ENCODE measurements at places on chromosomes 13 and 19.

DNA sequence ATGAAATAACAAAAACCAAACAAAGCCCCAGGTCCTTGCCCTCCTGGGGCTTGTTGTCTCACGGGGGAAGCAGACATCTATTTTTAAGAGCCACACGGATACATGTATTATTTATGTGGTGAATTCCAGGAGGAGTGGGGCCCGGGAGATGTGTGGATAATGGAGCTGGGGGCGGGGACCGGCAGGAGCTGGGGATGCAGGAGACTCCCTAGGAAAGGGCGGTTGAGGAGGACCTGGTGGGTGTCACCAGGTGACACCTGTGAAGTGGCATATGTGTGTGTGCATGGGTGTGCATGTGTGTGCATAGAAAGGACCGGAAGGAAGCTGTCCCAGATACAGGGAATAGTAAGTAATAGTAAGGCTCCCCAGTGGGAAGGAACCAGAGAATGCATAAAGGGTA lies 148.9 kb downstream of the URI1 start:
- H3K27ac ChIP-seq, result no peak overlapping the region
- no peaks in the 10 kb centered on the region for H3K27me3 ChIP-seq
- DNase-seq, result no peak
- H3K4me3 ChIP-seq, result no peak overlapping the region

DNA sequence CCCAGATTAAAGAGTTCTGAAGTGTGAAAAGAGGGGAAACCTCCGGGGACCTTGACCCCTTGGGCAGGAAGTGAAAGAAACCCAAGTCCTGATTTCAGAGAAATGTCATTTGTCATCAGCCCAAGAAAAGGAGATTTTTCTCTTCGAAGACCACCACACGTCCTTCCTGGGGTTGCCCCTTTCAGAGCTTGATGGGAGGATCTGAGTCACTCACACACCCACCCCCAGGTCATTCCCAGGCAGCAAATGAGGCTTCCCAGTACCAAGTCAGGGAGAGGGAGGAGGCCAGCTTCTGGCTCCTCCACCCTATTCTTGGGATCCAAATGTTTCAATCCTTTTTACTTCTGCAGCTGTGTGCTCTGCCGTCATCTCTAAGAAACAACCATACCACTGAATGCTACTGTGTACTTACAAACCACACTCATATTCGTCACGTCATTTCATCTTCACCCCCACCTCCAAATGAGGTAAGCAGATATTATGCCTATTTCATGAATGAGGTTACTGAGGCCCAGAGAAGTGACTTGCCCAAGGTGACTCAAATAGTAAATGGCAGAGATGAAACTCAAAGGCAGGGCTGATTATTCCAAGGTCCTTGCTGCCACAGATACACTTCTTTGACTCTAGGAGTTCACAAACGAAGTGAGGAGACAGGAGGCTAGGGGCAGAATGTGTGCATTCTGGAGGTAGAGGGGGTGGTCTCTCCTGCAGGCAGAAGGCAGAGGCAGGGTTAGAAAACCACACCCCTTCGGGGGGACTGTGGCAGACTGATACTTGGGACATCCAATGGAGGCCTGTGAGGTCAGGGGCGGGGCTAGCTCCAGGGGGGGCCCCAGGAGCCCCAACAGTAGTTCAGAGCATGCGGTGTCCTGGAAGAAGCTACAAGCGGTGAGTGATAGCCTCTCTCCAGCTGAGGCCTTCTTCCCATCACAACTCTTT lies 5.0 kb upstream of the KMT2B start:
- peaks cover 39% of the 10 kb centered on the region for H3K4me1 ChIP-seq
- no peak overlapping the region for H3K4me3 ChIP-seq
- no peaks in the 10 kb centered on the region for H3K27me3 ChIP-seq
- peak; percentile 32 for DNase-seq

DNA sequence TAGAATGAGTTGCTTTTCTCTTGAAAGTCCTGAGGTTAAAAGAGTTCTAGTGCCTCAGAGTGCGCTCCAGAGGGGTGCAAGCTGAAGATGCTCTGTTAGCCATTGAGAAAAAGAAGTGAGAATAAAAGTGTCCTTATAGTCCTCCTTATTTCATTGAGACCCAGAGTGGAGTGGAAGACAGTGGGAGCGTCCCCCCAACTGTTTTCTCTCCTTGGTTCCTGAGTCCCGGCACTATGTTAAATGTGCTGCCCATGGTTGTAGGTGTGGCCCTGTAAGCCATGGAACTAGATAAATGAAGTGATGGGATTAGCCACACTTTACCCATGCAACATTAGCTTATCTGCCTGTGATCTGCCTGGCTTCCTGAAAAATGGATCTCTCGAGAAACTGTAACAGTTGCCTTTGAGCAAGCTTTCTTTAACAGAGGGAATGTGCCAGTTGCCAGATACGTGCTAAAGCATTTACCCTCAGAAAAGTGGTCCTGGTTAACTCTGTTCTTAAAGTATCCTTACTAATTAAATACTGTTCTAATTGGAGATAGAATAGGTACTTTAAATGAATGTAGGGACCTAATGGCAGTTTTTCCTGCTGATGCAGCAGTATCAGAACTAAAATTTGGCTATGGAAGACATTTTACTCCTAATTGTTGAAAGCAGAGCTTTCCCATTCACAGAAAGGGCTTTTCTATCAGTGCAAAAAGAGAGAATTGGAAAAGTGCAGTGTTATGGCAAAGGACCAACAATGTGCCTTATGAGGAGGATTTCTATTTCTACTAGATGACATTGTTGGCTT lies 21.4 kb upstream of the PSG9 start:
- H3K4me3 ChIP-seq, result no peak overlapping the region
- peak; percentile 32 for DNase-seq
- no peak overlapping the region for H3K27ac ChIP-seq
- no peaks in the 10 kb centered on the region for H3K36me3 ChIP-seq

DNA sequence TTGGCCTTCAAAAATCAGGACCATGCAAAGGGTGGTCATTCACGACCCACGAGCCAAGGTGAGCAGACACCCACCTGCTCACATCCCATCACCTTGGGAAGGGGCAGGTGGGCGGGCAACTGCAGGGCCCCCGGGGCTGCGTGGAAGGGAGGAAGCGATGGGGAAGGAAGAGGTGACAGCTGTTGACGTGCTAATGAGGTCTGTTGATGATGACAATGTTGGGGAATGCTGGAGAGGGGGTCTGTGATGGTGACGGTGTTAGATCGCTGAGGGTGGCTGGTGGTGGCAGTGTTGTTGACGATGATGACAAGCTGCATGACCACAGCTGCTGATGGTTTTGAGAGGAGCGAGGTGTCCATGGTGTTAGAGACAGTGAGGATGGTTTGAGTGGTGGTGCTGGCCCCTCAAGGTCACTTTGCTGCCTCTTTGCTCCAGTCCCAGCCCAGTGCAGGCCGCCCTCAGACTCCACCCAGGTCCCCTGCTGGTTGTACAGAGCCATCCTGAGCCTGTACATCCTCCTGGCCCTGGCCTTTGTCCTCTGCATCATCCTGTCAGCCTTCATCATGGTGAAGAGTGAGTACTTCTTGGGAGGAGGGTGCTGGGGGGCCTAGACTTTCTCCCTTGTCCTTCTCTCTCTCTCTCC lies 900 bp downstream of the MCEMP1 start:
- H3K4me3 ChIP-seq, result no peak overlapping the region
- peaks cover 10% of the 10 kb centered on the region for H3K27me3 ChIP-seq
- no peaks in the 10 kb centered on the region for H3K4me1 ChIP-seq
- H3K36me3 ChIP-seq, result no peaks in the 10 kb centered on the region
- H3K27ac ChIP-seq, result no peak overlapping the region

DNA sequence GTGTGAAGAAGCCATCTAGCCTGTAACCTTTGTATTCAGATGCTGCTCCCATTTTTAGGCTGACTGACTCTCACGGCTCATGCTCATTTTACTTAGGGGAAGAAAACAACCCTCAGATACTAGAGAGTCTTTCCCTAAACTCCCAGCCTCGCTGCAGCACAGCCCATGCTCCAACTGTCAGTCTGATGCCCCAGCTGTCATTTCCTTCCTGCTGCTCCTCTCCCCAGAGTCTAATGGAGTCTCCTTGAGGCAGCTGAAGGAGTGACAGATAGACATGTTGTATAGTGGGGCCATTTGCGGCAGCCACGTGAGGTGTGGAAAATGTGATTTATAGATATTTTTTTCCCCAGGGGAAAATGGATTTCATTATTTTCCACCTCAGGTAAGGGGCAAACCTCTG lies 59.2 kb upstream of the OLFM4 start:
- H3K27ac ChIP-seq, result no peak overlapping the region
- no peaks in the 10 kb centered on the region for H3K27me3 ChIP-seq
- peaks cover 3% of the 10 kb centered on the region for H3K4me1 ChIP-seq
- no peak overlapping the region for H3K4me3 ChIP-seq
- no peaks in the 10 kb centered on the region for H3K36me3 ChIP-seq
- no peak for DNase-seq

- H3K27me3 ChIP-seq, result no peaks in the 10 kb centered on the region
- H3K4me1 ChIP-seq, result peaks cover 16% of the 10 kb centered on the region
- no peak overlapping the region for H3K27ac ChIP-seq
These were observed 4.6 kb downstream of the FRY start for GRCh38 chr13:32036126-32036695.

DNA sequence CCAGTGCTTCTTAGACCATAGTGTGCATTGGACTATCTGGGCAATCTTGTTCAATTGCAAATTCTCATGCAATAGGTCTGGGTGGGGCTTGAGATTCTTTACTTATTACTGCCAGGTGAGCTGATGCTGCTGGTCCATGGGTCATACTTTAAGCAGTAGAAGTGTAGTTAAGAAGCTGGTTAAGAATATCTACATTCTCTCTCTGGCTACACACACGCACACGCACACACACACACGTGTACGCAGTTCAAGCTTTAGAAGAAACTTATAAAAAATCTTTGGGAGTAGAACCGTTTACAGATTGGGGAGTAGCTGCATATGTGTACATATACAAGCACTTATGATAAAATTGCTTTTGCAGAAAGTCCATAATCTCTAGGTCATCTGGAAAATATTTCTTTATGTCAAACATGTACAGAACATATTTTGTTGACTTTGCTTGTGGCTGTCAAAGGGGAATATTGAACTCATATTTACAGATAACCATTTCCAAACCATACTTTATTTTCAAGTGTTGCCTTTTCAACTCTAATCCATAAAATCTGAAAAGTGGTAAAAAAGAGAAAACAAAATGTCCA lies 99.7 kb downstream of the GPC6 start:
- H3K27ac ChIP-seq, result no peak overlapping the region
- no peak for DNase-seq
- no peaks in the 10 kb centered on the region for H3K36me3 ChIP-seq
- no peak overlapping the region for H3K4me3 ChIP-seq
- no peaks in the 10 kb centered on the region for H3K27me3 ChIP-seq

DNA sequence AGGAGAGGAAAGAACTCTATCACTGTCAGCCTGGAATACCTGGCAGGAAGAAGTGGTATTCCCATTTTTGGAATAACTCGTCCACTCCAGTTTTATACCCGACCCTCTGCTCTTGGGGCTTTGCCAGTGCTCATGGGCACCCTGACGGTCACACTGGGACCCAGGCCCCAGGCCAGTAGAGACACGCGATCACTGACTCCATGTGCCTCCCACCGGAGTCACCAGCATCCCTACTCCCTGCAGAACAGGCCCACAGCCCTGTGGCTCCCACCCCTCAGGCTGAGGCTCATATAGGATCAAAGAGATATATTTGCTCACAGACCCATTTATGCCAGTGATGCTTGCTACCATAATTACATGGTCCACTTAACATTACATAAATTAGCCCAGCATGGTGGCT lies 3.5 kb downstream of the GRTP1 start:
- no peak for DNase-seq
- peaks cover 15% of the 10 kb centered on the region for H3K4me1 ChIP-seq
- H3K4me3 ChIP-seq, result no peak overlapping the region
- H3K27me3 ChIP-seq, result no peaks in the 10 kb centered on the region

DNA sequence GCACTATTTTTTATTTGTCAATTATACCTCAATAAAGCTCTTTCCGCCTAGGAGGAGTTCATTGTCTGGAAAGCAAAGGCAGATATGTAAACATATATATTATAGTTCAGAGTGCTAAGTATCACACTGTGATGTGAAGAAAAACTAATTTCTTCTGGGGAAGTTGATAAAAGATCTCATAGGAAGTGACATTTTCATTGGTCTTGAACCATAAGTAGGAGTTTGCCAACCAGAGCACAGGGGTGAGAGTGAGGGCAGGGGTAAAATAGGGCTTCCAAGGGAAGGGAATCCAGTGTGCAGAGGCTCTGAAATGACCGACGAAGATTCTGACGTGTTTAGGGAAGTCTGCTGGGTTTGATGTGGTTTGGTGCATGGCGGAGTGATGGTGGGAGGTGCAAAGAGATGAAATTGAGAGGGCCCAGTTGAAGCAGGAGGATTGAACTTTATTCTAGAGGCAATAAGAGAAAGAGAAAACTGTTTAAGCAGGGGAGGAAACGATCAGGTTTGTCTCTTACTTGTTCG lies 780 bp upstream of the GTF2F2 start:
- H3K27ac ChIP-seq, result no peak overlapping the region
- no peaks in the 10 kb centered on the region for H3K36me3 ChIP-seq
- no peak for DNase-seq
- H3K4me3 ChIP-seq, result peak overlapping the region; percentile 82
- peaks cover 5% of the 10 kb centered on the region for H3K4me1 ChIP-seq

- H3K27me3 ChIP-seq, result peaks cover 3% of the 10 kb centered on the region
- no peaks in the 10 kb centered on the region for H3K4me1 ChIP-seq
- peak overlapping the region; percentile 45 for H3K4me3 ChIP-seq
- no peak overlapping the region for H3K27ac ChIP-seq
- peak; percentile 97 for DNase-seq
These were observed 4.6 kb downstream of the TMC4 start for GRCh38 chr19:54168174-54168917.

DNA sequence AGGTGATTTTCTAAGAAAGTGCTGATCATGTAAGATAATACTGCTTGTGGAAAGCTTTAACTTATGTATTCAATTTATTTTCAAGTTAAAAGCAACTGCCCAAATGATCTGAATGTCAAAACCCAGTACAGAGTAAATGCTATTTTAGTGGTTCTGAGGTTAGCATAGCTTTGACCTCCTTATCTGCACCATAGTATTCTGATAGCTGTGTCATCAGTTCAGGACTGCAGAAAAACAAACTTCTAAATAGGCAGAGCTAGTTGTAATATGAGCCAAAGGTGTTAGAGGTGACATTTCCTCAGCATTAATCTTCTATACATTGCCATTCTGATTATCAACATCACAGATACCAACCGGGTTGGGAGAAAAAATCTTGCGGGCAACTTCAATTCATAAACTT lies 758.7 kb downstream of the SLITRK5 start:
- no peaks in the 10 kb centered on the region for H3K4me1 ChIP-seq
- H3K4me3 ChIP-seq, result no peak overlapping the region
- no peak for DNase-seq

- no peak for DNase-seq
- no peak overlapping the region for H3K27ac ChIP-seq
- peak overlapping the region; percentile 58 for H3K4me3 ChIP-seq
- H3K36me3 ChIP-seq, result no peaks in the 10 kb centered on the region
- H3K4me1 ChIP-seq, result 0 out of 2 replicates have a peak, but pooled peaks cover 3% of the 10 kb centered on the region
These were observed 437 bp downstream of the EPOR start for GRCh38 chr19:11383706-11384048.

GRCh38 chr13:57991041-57991440 lies 359.5 kb downstream of the PCDH17 start:
- H3K4me3 ChIP-seq, result no peak overlapping the region
- peak; percentile 6 for DNase-seq
- no peaks in the 10 kb centered on the region for H3K27me3 ChIP-seq
- H3K27ac ChIP-seq, result no peak overlapping the region
